ENCODE measurements at places on chromosomes 4 and X. TPM values are rescaled to one million over a fixed set of nuclear protein-coding genes. Genes with fewer than 3 reads are reported as not detected.

Gene TACR3
- total RNA-seq, result not detected

Gene EOLA2
- total RNA-seq, result 23.0 TPM

Gene SLC16A2
- 18.4 TPM for total RNA-seq

Gene PRKG2
- total RNA-seq, result 0.86 TPM

Gene TBX22
- total RNA-seq, result not detected

Gene CENPU
- 0.83 TPM for total RNA-seq

Gene TLR1
- total RNA-seq, result 11.1 TPM

Gene CBLL2
- not detected for total RNA-seq

Gene SSX4B
- not detected for total RNA-seq

Gene MTNR1A
- total RNA-seq, result not detected

Gene GAGE10
- not detected for total RNA-seq

Gene CLRN2
- not detected for total RNA-seq

Gene ADGRL3
- total RNA-seq, result 48.0 TPM

Gene OCIAD2
- total RNA-seq, result 7.9 TPM

Gene ZFYVE28
- 8.4 TPM for total RNA-seq

Gene SULT1B1
- 7.5 TPM for total RNA-seq

Gene APELA
- not detected for total RNA-seq

Gene GLUD2
- total RNA-seq, result 2.0 TPM

Gene BMP15
- not detected for total RNA-seq

Gene MYOZ2
- 14.3 TPM for total RNA-seq

Gene CTPS2
- total RNA-seq, result 10.9 TPM

Gene AMTN
- not detected for total RNA-seq

Gene MEPE
- not detected for total RNA-seq

Gene USP26
- total RNA-seq, result not detected

Gene DIPK2B
- 27.6 TPM for total RNA-seq

Gene CT45A5
- total RNA-seq, result not detected

Gene TMPRSS11B
- total RNA-seq, result not detected
